ENCODE measurements at places on chromosomes 5 and 9.

DNA sequence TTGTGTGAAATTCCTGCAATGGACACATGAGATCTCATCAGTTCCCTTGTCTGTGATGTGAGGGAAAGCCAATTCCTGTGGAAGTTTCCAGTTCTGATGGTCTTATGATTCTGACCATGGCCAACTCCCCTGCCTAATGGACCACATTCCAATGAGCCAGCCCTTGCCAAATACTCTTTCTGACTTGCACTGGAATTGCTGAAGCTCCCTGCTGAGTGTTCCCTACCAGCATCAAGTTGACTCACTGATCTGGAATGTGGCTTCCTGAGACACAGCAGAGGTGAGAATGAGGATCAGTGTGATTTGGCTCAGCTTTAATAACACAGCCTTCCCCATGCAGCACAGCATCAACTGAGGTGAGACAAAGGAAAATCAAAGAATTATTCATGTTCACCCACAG is 427.8 kb downstream of the KDM4C start:
- peak; percentile 61 for DNase-seq

DNA sequence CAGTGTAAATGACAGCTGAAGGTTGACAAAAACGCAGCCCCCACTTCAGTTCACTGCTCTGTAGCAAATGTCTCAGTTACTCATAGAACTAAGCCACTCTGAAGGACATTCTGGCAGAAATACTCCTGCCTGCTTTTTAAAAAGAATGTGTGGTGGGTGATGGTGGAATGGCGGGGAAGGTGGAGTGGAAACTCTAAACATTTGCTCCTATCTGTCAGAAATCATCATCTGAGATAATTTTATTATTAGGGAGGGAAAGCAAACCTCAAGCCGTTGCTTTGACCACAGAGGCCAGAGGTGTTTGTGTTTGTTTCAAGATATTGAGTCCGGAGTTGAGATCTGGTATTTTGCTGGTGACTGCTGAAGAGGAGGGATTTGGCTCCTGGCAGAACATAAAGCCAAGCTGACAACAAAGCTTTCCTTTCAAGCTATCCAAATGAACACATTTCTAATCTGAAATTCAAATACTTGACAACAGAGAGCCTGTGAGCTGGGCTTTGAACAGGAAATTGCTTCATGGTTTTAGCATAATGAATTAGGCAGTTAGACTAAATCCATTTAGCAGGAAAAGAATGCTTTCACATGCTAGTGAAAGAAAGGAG is 362.7 kb downstream of the CSNK1G3 start:
- DNase-seq = peak; percentile 59

- peak; percentile 7 for DNase-seq
Observed at GRCh38 chr5:1793301-1793740, 6.3 kb downstream of the MRPL36 start.

- no peak for DNase-seq
Observed at GRCh38 chr5:43973908-43974307, 370.9 kb downstream of the NNT start.

- DNase-seq = no peak
Observed at GRCh38 chr5:58224661-58225060, 235.2 kb downstream of the PLK2 start.

GRCh38 chr5:13740471-13740870 is 204.0 kb downstream of the DNAH5 start:
- DNase-seq = no peak

- DNase-seq = no peak
Observed at GRCh38 chr5:148898413-148899075, 72.1 kb downstream of the ADRB2 start.

GRCh38 chr5:74538206-74538661 is 102.3 kb downstream of the ENC1 start:
- peak; percentile 89 for DNase-seq

- DNase-seq = peak; percentile 69
Observed at GRCh38 chr5:139445325-139446170, 6.2 kb upstream of the DNAJC18 start.

DNA sequence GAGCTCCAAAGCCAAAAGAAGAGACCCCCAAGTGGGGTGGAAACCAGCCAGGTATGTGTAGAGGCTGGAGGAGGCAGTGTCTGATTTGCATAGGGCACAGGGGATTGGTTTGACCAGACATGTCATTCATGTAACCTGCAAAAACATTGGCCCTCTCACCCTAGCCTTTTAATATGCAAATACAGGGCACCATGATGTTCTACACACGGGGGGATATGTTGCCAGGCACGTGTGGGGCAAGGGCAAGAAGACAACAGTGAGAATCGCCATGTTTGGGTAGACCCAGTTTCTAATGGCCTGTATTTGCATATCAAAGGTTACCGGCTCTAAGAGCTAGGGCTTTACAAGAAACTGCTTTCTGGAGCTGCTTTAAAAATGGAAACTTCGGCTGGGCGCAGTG is 208.9 kb downstream of the GOLPH3 start:
- DNase-seq = no peak

DNA sequence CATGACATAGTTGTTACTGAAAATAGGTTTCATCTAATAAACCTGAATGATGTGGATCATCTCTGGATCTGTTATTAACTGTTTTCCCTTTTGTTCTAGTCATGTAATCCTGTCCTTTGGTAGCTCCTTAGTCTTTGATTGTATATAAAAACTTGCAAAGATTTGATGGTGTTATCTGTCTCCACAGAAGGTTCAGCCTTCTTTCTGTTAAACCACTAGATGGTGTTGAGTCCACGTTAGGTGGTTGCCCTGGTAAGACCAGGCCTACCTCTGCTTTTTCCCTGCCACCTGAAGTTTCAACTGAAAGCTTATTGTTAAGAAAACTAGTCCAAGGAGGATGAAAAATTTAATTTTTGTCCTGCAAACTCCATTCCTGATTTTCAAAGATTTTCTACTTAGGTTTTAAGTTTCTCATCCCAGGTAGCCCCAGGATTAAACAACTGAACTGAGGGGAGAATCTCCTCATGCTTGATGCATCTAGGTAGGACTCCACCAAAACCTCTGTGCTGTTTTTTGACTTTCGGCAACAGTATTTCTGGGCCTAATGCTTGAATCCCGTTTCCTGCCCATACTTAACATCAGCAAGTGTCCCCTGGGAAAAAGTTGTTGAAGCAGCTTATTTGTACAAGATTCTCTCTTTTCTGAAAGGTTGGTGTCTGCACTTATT is 68.5 kb downstream of the RICTOR start:
- DNase-seq = no peak

DNA sequence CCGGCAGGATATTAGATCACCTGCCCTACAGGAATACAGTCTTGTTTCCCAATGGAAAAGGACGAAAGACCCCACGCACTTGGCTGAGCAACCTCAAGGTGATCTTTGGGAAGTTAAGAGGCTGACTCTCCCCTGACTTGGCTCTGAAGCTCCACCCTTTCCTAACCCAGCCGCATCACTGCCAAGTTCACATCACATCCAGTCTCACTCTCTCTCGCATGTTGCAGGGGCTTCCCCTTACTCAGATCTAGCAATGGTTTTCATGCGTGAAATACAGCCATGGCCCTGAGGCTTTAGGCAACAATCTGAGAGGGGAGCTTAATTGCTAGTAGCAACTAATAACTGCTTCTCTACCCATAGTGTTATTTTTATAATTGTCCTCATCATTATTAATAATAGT is 211.6 kb downstream of the DOCK8 start:
- no peak for DNase-seq

GRCh38 chr5:1294206-1294834 is 548 bp downstream of the TERT start:
- DNase-seq = no peak

- DNase-seq = no peak
Observed at GRCh38 chr5:383621-384020, 59.4 kb upstream of the EXOC3 start.

DNA sequence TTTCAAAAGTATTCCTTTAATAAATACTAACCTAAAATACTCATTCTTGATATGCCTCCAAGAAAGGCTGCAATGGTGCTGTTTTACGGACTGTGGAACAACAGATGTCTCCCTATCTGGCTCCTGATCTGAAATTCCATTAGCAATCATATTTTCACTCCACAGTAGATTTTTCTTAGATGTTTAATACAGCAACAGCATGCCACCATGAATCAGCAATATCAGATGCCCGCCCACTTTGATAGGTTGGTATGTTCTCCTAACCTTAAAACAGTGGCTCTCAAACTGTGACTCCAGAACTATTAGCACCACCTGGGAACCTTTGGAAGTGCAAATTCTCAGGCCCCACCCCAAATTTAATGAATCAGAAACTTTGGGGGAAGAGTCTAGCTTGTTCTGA is 110.2 kb downstream of the MLLT3 start:
- DNase-seq = peak; percentile 11

- DNase-seq = no peak
Observed at GRCh38 chr9:16064771-16065170, 511.9 kb downstream of the CCDC171 start.

DNA sequence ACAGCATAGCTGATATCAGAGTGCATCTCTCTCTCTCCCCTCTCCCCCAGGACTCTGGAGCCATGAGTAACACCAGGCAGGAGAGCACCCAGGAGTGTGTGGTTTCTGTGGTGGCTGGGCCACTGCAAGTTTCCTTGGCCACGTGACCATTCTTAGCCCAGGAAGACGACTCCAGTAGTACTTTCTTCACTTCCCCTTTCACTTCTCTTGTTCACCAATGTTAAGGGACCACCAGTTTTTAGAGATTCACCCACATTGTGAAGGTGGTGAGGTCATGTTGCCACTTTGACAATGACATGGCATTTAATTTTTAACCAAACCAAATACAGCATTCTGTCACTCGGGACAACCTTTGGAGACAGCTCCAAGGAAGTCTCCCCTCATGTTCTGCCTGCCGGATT is 17.9 kb upstream of the DAPK1 start:
- no peak for DNase-seq

Data from mesenchymal stem cell (in vitro differentiated cells and primary cell).